ENCODE measurements at places on chromosomes 3 and 15.

DNA sequence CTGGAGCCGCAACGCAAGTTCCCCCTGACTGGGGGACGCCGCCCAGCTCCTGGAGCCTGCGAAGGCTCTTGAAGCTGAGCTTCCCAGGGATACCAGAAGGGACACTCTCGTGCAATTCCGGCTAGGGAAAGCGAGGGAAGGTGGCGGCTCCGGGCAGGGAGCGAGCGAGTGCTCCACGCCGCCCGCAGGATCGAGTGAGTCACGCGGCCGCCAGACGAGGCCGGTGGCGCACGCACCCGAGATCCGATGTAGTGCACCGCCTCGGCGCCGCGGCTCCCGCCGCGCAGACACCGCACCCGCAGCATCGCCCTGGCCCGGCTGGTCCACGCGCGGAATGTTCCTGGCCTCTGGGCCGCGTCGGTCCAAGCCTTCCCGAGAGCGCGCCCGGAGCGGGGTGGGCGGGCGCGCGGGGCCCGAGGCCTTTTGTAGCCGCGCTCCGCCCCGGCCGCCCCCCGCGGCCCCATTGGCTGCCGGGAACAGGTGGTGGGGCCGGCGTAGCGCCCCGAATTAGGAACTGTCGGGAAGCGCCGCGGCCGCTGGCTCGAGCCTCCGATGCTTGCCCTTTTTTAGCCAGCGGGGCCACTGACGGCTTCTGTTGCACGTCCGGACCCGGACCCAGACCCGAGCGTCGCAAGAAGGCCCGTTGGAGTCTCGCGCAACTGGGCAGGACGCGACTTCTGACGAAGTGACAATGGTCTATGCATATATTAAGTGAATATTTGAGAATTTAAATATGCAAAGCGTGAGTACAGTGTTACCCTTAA, at the start of gene GATM:
TSS of gene GATM (minus strand) at position 396 of the 764 bp plus-strand sequence. CDS start at position 305, 91 bp downstream.
- DNase-seq: no peak

GRCh38 chr3:162525066-162525742, 1028.6 kb downstream of the OTOL1 start:
- DNase-seq: no peak

DNA sequence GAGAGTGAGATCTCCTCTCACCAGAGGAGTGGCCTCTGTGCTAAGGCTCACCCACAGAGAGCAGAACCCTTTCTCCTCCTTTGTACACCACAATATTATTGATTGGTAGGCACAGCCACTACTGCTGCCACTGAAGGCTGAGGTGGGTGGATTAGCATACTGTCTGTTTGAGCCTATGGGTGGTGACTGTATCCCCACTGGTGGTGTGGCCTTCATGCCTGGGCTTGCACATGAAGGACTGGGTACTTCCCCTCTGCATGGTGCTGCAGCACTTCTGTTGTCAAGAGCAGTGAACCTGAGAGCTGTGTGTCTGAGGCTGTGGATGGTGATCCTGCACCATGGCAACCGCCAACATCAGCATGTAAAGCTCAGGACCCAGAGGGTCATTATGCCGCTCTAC, 35.7 kb upstream of the NECTIN3 start:
- no peak for DNase-seq

- no peak for DNase-seq
These were observed 78.7 kb downstream of the ZNF385D start for GRCh38 chr3:21672303-21672702.

DNA sequence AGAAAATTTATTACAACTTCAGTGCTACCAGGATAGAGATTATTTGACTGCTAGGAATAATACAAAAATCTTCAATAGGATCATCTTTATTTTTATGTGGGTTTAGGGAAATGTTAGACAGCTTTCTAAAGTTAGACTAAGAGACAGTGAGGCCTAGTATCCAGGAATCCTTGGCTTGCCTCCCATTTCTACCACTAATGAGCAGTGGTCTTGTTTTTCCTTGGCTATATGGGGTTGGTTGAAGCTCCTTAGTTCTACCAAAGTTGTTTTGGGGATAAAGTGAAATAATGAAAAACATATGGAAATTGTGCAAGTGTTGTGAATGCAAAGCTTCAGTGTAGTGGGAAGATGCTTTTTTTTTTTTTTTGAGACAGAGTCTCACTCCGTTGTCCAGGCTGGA, 16.8 kb downstream of the AP4E1 start:
- DNase-seq: no peak

GRCh38 chr3:45258317-45258716, 32.2 kb upstream of the TMEM158 start:
- no peak for DNase-seq

- no peak for DNase-seq
These were observed 197.4 kb upstream of the RGMA start for GRCh38 chr15:93286446-93286845.

GRCh38 chr15:63301088-63301487, 23.7 kb downstream of the APH1B start:
- no peak for DNase-seq

DNA sequence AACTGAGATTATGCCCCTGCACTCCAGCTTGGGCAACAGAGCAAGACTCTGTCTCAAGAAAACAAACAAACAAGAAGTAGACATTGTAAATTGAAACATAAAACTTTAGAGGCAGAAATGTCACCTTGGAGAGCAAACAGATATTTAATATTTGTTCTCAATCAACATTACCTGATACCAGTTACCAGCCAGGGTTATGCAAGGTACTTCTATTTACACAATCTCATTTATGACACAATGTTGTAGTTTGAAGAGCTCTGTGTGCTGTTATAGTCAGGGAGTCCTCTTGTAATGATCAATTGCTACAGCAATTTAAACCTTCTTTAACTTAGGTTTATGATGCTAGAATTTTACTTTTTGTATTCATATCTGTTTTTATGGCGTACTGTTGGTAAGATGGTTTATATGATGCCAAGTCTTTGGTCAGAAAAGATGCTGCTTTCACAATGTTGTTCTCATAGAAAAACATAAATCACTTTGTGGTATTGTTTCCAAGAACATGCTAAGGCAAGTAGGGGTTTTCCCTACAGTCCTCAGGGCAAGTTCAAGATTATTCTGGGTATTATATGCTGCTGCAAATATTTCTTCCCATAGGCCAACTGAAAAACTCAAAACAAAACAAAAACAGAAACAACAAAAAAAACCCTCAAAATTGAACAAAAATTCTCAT, 173.5 kb downstream of the TNIK start:
- DNase-seq: peak; percentile 66

GRCh38 chr3:37129871-37130270, 44.5 kb downstream of the LRRFIP2 start:
- DNase-seq: peak; percentile 62

GRCh38 chr3:20107722-20108121, 67.5 kb downstream of the KAT2B start:
- no peak for DNase-seq

- peak; percentile 62 for DNase-seq
These were observed 27.0 kb upstream of the RPL32 start for GRCh38 chr3:12868039-12869034.

DNA sequence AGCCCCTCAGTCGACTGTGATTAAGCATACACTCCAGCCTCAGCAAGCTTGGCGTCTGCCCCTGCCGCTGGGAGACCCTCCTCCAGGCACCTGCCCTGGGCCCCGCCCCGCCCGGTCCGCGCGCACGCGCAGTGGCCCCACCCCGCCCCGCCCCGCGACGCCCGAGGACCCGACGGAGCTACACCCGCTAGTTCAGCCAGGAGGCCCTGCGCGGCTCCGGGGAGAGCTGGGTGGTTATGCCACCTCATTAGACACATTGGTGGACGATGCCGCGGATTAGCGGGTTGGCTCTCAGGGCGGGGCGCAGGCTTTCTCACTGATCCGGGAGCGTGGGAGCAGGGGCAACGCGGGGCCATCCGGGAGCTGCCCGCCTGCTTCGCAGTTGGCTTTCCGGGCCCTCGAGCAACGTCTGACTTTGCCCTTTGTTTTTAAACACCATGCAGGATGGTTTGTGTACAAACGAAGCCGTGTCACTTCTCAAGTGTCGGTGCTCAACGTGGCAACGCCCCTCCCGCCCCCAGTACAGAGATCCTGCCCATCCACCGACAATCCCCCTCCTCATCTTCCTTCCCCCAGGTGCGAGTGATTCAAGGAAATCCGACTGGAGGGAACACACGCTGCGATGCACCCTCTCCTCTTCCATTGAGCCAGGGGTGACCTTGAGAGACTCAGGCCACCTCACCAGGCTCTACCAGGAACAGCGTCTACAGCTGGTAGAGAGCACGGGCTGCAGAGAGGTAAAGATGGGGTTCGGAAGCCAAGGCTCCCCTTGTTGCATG, 109.3 kb downstream of the SHQ1 start:
- peak; percentile 69 for DNase-seq

DNA sequence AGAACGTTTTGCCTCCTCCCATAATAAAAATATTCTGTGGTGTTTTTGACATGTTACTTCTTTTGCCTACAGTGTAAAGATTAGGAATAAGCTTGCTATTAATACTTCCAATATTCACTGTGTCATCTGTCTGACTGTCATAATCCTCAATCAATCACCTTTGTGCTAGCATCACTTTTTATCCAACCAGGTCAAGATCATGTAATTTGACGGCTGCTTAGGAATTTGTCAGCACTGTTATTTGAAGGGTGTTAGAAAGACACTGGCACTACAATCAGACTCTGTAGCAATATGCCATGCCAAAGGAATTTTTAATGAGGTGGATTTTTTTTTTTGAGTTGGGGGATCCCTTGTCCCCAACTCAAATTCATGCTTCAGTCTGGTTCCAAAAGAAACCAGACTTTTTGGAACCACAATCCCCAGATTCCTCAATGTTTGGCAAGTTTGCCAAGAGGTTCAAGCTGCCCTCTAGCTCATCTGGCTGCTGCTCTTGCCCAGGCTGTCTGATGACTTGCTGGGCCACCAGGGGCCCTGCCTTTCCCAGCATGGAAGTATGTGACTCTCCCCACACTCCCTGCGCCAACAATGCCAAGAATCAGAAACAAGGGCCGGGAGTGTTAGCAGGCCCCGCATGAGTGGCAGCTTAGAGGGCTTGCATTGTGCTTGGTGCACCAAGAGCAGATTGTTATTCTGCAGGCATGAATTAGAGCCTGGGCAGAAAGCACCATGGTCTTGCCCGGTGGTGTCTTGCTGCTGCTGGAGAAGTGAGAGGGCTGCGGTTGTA, 58.6 kb upstream of the TSC22D2 start:
- no peak for DNase-seq

DNA sequence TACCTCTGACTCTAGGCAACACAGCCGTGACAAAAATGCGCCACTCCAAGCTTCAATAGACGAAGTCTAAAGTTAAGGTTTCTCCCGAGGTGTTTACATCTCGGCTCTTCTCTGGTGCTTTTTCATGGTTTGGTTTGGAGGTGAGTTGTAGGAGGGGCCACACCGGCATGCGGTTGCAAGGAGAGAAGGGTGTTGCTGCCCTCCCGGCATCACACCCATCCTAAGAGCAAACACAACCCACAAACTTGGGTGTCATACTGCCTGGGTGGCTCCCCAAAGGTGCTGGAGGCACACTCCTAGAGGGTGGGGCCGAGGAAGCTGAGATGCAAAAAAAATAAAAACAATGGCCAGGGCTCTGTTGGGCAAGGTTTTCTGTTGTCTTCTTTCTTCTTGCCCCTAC, 225.2 kb upstream of the ICE2 start:
- no peak for DNase-seq

DNA sequence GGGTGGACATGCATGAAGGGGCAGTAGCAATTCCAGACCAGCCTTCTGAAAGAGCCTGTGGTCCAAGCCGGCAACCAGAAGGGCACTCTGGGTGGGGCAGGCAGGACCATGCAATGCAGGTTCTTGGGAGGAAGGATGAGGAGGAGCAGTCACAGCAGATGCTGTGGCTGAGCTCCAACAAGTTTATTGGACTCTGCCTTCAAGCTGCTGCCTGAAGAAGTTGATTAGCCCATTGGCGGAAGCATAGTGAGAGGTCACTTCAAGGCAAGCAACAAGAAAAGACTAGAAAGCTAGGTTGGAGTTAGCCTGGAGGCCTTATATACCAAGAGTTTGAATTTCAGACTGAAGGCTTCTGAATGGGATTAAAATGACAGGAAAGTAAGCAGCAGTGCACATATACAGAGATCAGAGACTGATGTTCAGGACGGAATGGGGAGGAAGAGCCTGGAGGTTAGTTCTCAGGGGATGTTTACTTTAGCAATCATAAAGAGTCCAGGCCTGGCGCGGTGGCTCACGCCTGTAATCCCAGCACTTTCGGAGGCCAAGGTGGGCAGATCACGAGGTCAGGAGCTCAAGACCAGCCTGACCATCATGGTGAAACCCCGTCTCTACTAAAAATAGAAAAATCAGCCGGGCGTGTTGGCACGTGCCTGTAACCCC, 39.9 kb downstream of the SFMBT1 start:
- no peak for DNase-seq

DNA sequence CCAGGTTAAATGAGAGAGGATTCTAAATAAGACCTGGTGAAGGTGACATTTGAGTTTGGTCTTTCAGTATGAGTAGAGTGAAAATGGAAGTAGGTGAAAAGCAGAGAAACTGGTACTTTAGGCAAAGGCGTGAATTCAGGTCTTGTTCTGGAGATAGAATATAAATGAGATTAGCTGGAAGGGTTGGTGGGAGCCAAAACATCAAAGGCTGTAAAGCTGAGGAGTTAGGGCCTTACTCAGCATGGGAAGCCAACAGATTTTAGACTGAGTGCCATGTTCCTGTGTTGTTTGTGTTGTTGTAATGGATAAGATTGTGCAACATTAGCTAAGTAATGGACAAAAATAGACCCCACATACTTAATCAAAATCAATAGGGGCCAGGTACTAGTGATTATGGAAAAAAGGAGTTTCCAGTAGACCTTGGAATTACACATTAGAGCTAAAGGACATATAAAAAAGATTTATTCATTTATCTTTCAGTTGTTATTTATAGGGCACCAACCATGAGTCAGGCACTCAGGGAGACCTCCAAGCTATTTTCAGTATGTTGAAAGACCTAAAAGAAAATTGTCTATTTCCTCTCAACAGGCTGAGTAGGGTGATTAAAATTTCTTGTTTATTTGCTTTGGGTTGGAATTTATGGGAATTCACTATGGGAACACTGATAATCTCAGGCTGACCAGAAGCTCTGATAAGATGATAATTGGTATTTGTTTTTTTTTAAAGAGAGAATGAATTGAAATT, 20.8 kb downstream of the ARL14 start:
- DNase-seq: peak; percentile 21

- DNase-seq: peak; percentile 13
These were observed 16.6 kb upstream of the ADIPOQ start for GRCh38 chr3:186825872-186826409.

- no peak for DNase-seq
These were observed 48.1 kb upstream of the PLCL2 start for GRCh38 chr3:16836505-16837237.

- DNase-seq: peak; percentile 6
These were observed 69.7 kb downstream of the USF3 start for GRCh38 chr3:113626503-113627371.

- no peak for DNase-seq
These were observed 21.7 kb downstream of the NBEAL2 start for GRCh38 chr3:47000922-47001730.

- DNase-seq: peak; percentile 44
These were observed 44.0 kb downstream of the MFSD1 start for GRCh38 chr3:158845765-158846350.

GRCh38 chr15:75022783-75023180, 608 bp upstream of the PPCDC start:
- DNase-seq: no peak

GRCh38 chr15:36691579-36692357, 112.3 kb downstream of the CDIN1 start:
- no peak for DNase-seq

Data from activated CD4-positive, alpha-beta T cell treated with anti-CD3 and anti-CD28 coated beads, Interleukin-2, Interleukin-4, amounts not matched to agents 100 ng/mL and 50 ng/mL, durations not matched to agents 16 hours and 8 hours (primary cell).